Inflammatory macrophage treated with lipopolysaccharide for 4 hours (primary cell): ENCODE measurements at places on chromosomes 1 and 21.

DNA sequence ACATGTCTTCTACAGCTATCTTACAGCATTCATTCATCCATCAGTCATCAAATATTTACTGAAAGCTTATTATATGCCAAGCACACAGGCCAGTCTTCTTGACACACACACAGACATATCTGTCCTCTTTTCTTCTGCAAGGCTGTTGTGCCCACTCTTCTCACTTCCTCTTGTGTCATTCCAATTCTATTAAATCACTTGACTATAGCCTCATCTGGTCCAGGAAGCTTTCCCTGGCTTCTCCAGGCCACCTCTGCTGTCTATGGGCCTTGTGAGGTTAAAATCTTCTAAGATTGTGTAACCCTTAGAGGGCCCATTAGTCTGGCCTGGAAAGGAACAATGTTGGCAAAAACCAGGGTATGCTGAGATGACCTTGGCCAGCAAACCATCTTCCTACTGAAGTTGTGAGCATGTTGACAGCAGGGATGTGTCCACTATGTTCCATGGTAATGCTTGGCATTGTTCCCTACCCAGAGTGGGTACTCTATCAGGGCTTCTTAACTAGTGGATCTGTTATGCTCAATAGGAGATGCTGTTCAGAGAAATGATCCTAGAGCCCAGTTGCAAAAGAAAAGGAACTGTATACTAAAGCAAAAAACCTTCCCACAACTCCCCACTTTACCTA is 5.3 kb downstream of the TRAF3IP3 start:
- peak; percentile 89 for DNase-seq

- DNase-seq = peak; percentile 68
Observed at GRCh38 chr1:234659538-234659937, 49.6 kb upstream of the IRF2BP2 start.

GRCh38 chr1:210698661-210699060 is 370.0 kb downstream of the HHAT start:
- no peak for DNase-seq

- no peak for DNase-seq
Observed at GRCh38 chr1:53298045-53298637, 29.7 kb downstream of the LRP8 start.

GRCh38 chr1:200510228-200510623 is 100.4 kb upstream of the ZNF281 start:
- peak; percentile 80 for DNase-seq

DNA sequence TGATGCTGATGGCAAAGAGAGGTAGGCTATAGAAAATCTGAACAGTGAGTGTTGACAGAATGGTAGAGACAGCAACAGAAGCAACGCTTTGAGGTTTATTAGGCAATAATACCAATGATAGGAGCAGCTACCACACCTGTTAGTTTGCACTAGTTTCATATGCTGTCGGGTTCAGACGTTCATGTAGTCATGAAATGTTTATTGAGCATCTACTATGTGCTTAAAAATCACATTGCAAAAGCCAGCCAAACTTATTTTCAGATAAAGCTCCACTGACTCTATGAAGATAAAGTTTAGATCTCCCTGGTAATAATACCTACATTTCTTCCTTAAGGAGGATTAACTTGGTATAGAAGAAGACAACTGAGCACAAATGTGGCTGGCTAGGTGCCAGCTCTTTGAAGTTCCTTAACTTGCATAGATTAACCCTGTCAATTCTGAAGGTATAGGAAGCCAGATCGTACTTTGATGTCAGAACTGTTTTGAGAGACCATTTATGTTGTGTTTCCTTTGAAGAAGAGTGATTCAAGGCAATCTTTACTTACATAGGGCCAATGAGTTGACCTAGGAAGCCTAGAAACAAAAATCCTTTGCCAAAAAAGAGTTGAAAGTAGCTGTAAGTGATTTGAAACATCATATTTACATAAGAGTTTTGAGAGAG is 71.5 kb downstream of the DISP1 start:
- DNase-seq = no peak

DNA sequence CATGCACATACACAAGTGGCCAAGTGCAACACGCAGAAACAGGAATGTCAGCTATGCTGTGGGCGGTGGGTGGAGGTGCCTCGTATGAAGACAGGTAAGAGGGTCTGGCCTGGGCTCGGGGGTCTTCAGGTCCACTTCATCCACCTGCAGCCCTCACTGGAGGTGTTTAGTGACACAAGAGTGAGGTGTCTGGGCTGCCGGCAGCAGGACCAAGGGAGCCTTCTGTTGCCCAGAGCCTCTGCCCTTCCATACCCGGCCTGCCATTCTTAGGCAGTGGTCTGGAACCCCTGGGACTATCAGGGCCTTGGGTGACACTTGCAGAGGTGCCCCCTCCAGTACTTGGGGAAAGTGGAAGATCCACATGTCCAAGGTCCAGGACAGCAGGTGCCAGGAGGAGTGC is 21.7 kb upstream of the ACTRT2 start:
- DNase-seq = no peak

DNA sequence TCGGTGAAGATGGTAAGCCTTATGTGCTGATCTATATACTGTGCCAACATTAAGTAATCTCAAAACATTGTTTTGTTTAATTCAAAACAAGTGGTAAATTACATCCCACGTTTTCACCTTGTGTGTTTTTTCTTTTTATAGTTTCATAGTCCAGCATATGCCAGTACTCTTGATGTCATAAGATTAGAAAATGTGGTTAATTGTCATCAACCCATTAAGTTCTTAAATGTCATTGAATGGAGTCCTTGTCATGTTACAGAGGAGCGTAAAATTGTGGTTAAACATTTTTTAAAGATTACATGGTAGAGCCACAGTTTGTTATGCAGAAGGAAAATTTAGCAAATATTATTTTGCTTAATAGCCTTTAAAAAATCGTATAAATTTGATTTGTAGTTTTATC is 93.1 kb downstream of the FNBP1L start:
- no peak for DNase-seq

DNA sequence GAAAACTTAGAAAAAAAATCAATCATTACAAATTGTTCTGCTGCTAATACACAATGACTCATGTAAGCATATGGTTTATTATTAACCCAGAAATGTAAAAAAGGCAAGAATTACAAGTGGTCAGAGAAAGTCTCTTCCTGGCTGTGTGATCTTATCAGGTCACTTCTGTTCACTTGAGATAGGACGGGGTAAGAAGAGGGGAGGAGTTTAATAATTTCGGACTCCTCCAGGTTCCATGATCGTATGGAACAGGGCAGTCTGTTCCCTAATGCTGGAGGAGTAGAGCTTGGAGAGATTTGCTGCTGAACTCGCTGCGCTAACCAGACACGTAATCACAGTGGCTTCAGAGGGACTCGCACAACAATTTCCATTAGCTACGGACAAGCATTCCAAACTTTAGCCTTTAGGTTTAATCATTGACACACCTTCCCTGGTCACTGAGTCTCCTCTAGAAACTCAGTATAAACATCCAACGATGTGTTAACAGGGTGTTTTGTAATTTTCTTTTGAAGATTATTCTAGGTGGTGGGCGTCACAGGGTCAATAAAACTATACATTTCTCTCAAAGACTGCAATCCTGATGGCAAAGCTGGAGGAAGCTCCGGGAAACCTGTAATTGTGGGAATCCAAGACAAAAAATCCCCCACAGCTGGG is 1.3 kb downstream of the CRYZ start:
- DNase-seq = no peak

DNA sequence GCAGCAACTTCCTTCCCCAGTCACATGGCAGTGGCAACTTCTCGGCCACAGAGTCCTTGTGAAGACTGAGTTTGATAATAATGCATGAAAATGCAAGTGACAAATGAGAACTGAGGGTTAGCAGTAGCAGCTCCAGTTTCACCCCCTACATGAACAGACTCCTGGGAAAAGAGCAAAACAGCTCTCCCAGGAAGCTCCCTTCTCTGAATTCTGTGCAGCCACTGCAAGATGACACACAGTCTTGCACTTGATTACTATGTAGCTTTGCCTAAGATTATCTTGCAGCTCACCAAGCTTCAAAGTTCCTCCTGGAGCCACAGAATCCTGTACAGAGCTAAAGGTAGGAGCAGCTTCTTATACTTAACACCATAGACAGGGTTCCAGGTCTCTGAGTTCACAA is 4.7 kb downstream of the PGBD5 start:
- peak; percentile 39 for DNase-seq

DNA sequence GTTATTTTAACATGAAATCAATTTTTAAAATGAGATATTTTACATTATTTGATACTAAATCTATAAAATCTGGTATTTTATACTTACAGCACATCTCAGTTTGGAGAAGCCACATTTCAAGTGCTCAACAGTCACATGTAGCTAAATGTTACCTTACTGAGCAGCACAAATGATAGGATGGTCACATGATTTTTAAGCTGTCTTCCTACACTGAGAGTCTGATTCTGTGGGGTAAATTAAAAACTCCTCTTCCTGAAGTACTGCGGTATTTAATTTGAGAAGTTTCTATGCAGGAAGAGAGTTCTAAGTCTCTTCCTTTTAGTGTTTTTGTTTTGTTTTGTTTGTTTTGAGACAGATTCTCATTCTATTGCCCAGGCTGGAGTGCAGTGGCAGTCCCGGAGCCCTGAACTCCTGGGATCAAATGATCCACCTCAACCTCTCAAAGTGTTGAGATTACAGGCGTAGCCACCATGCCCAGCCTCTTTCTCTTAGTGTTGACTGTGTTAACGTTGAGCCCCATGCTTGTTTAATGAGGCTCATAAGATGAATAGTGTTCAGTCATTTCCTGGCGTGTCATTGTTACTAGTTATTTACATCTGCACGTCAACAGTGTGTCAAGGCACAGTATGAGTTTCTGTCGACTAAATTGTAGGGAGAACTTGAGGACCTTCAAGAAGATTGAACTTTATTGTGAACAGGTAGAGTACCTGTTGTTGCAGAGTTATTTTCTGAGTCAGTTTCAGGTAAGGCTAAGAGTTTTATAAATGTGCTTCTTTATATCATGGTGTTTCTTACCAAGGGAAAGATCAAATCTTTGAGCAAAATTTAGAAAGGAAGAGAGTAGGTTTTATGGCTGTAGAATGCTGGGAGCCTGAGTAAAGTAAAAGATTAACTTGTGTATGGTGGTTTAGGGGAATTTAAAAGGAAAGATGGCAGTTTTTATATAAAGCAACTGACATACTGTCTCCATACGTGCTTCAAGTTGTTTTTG is 3.3 kb downstream of the CNST start:
- DNase-seq = peak; percentile 64

DNA sequence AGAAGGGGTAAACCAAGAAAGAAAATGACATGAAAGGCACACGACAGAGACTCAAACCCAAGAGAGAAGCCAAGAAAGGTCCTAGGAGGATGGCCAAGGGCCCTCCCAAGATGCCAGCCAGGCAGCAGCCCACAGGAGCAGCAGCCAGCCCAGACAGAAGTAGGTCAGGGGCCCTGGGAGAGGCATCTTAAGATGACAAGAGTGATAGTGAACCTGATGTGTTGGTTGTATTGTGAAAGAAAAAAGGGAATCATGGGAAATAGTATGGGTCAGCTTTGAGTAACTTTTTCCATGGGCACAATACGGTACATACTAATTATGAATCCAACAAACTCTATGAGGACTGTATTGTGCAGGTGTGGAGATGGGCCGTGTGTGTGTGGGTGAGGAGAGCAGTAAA is 3.3 kb downstream of the CCSAP start:
- DNase-seq = peak; percentile 49

DNA sequence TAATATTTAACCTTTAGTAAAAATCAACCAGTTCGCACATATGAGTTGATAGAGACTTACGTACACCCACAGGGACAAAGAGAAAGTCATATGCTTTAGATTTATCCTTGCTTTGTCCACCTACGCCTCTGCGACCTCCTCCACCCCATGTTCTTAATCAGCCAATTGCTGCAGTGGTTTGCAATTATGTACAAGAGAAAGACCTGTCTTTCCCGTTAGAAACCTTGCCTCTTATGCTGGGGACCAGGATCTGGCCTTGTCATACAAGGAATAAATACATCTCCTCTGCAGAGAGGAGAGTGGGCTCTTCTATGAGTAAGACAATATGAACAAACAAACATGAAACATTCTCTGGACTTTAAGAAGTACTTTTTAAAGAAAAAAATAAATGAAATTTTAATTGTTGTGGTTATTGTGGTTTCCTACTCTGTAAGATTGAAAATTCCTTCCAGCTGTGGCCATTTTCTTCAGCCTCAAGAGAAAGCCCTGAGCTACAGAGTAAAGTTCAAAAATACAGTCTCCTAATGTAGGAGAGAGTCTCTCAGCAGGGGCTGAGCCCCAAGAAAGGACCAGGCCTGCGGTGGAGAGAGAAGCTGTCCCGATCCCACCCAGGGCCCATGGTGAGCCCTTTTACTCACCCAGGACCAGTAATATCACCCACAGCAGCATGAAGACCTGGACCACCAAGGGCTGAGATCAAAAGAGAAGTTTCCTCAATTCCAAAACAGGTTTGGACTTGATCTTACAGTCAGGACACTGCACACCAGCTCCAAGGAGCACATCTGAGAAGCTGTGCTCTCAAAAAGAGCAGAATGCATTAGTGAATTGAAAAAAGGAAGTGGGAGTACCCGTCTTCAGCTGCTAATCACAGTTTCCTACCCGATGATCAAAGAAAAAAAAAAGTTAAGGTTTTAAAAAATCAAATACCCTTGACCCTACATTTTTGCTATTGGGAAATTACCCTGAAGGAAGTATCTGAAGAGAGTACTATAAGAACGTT is at the start of gene FCRL5:
Gene FCRL5 (minus strand): TSS at position 822 of the 1,000 bp plus-strand sequence. CDS start 153 bp downstream, at position 669.
- no peak for DNase-seq

GRCh38 chr1:49346767-49347349 is 570.2 kb upstream of the BEND5 start:
- DNase-seq = no peak

- DNase-seq = no peak
Observed at GRCh38 chr1:205802060-205802459, 10.9 kb downstream of the SLC41A1 start.

DNA sequence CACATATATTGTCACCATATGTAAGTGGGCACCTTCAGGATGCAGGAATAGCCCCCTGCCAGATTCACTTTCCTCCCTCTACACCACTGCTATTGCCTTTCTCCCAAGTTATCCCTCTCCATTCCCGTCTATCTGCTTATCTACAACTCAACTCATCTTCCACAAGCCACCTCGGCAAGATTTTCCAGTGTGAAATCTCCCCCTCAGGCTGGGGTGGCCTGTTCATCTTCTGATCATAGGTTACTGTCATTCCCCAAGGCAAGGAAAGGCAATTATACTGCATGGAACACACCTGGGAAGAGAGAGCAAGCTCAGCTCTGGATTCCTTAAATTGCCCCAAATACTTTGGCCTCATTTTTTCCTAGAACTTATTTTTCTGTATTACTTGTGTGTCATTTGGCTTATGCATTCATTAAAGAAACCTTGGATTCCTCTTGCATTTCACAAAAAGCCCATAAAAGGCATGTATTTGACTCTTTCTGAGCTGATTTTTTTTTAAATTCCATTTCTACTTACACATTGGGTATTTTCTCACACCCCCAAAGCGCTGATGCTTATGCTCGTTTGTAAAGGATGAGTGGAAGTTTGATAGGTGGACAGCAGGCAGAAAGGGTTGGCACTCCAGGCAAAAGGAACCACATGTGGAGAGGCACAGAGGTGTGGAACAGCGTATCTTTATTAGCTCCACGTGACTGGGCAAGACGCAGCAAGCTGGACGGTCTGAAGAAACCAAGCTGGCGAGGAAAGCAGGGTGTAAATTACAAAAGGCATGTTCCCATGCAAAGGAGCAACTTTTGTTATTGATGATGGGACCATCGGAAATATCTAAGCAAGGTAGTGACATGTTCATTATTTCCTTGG is 169.7 kb upstream of the RAB4A start:
- no peak for DNase-seq
